ENCODE measurements at places on chromosomes 16 and 17. TPM values are rescaled to one million over a fixed set of nuclear protein-coding genes. Genes with fewer than 3 reads are reported as not detected.
A peak's percentile ranks its signal among the peaks of the same experiment; 100 is the strongest.

DNA sequence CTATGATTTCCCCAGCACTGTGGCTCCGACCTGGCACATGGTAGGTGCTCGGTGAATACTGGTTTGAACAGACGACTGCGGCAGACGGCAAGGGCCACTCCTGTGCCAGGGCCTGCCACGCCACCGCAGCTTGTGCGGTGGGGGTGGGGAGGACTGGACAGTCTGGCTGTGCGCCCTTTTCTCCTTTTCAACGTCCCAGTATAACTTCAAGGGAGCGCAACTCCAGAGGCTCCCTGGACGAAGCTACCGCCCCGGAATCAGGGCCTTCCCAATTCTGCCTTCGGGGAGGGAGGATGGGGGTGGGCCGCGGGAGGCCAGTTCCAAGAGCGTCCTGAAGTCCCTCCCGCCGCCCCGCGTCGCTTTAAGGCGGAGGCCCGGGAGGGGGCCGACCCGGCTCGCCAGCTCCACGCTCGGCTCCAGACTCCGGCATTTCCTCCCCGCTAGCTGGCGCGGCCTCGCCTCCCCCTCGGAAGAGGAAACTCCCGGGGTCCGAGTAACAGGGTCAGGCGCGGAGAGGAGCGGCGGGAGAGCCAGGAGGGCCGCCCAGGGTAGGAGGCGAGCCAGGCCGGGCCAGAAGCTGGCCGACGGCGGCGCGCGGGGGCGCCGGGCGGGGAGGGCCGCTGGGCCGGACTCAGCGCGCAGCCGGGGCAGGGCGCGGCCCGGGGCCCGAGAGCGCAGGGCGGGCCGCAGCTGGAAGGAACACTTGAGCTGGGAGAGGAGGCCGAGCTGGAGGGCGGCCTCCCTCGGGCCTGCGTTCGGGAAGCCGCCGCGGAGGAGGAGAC lies at the start of gene ITPRIPL2:
ITPRIPL2 (plus strand) TSS at position 388 of the 782 bp plus-strand sequence. CDS start 498 bp downstream, outside the sequence.
- DNase-seq: peak; percentile 91

The SLC4A1 gene
- 47.6 TPM for total RNA-seq

DNA sequence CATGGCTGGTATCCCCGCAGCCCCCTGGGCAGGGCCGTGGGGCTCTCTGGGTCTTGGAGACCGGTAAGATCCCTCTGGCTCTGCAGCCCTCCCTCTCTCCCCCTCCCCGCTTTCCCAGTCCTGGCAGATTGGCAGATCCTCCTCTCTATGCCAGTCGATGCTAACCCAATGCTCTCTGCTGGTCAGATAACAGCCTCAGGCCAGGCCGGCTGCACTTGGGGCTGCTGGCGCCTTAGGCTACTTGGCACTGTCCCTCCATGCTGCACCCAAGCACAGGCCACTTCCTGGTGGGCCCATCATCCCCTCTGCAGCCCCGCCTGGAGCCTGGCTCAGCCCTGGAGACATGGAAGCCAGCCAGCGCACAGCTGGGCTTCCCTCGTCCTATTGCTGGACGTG lies 81.7 kb downstream of the RTN4RL1 start:
- no peak for DNase-seq

- no peak for DNase-seq
These were observed 1.8 kb downstream of the CACNG3 start for GRCh38 chr16:24257958-24258357.

DNA sequence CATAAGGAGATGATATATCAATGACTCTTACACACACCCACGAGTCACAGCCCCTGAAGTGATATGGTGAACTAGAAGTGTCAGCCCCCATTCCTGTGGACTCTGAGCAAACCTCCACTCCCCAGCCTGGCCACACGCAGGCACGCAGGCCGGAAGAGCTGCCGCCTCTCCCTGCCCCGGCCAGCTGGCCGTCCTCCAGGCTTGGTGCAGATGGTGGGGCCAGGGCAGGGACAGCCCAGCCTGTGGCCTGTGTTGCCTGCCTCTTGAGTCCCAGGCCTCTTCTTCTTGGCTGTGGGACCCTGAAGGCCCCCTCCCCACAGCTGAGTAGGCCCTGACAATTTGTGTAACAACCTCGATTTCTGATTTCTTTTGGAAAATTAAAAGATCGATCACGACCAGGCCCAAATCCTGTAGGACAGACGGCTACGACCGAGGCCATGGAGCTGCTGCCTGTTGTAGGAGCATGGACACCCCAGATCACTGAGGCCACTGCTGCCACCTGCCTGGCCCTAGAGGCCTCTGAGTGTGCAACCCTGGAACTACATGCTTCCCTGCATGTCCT lies 10.0 kb upstream of the MPRIP start:
- no peak for DNase-seq

The HBA2 gene
- total RNA-seq: 11,939 TPM

The C1QTNF1 gene
- total RNA-seq: 22.6 TPM

GRCh38 chr17:28983286-28984230 lies 22.3 kb downstream of the SEZ6 start:
- no peak for DNase-seq

DNA sequence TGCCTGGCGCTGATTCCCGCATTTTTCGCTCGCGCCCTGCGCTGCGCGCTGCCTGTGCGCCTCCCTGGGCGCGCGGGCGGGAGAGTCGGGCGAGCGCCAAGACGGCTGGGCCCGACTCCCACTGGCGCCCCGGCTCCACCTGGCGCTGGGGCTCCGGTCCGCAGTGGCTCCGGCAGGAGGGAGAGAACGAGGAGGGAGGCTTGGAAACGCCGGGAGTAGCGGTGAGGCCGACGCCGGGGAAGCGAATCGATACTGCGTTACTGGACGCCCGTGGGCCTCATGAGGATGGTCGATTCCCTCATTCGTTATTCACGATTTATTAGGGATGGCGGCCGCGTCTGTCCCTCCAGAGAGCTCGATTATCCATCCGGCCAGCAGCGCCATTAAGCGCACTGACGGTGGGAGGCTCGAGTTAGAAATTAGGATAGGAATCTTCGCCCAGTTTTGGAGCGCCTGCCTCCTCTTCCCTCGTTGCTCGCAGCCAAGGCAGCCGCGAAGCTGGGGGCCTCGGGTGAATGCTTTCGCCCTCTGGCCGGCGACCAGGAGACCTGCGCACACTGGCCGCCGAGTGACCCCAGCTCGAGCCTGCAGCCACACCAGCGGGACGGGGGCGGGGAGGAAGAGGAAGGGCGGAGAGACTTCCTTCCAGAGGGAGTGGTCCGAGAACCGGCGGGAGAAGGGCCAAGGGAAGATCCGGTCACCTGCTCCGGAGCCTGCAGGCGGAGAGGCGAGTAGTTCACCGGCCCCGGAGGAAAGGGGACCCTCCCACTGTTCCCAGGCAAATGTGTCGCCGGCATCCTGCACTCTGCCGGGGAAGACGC lies 1.3 kb upstream of the PCGF2 start:
- peak; percentile 92 for DNase-seq

- DNase-seq: no peak
These were observed 122.8 kb downstream of the SMG6 start for GRCh38 chr17:2180768-2181167.

DNA sequence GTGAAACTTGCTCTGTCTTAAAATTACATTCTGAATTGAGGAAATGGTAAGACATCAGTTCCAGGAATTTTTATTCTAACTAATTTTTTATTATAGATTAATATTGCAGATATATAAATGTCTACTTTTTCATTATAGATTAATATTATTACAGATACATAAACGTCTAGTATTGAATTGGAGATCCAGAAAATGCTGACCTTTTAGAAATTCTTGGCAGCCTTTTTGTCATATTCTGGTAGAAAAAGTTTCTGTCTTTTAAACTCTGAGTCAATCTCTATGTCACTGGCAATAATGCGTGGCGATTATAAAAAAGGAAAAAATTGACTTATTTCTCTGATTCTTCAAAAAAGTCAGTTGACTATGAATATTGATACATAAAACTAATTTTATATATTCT lies 8.7 kb downstream of the ERCC4 start:
- DNase-seq: no peak

DNA sequence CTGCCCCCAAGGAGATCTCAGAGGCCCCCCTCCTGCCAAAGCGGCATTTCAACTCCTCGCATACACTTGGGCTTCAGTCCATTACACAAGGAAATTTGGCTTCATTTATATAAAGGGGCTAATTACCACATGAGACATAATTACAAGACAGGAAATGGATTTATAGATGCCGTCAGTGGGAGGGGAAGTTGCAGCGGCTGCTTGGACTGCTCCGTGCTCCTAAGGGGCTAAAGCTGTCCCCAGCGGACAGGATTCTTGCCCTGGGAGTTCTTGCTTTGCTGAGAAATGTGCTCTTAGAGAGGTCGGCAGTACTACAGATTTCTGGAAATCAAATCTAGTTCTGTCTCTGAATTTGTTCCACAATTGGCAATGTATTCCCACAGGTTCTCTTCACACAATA lies 57.2 kb upstream of the NLK start:
- DNase-seq: no peak

GRCh38 chr16:25064937-25065336 lies 46.6 kb upstream of the LCMT1 start:
- peak; percentile 65 for DNase-seq

- peak; percentile 74 for DNase-seq
These were observed 4.2 kb downstream of the NR1D1 start for GRCh38 chr17:40095944-40096791.

The NHERF2 gene
- total RNA-seq: 107 TPM

The UNC13D gene
- total RNA-seq: 30.9 TPM

DNA sequence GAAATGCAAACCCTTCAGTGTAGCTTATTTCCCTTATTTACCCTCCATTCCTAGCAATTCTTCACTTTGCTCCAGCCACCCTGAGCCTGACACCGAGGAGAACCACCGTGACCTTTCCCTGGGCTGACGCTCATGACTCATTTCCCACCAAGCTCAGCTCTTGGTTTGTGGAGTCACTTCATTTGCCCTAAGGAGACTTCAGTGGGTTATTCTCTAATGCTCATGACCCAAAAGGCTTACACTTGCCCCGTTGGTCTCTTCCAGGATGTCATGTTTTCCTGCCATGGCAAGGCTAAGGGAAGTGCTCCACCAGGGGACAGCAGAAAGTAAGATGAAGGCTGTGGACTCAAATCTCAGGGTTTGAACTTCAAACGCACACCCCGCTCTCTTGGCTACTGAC lies 161.0 kb downstream of the CBLN1 start:
- no peak for DNase-seq

The PSMB3 gene
- 84.8 TPM for total RNA-seq

The ABCC11 gene
- not detected for total RNA-seq

- no peak for DNase-seq
These were observed 7.3 kb downstream of the BRIP1 start for GRCh38 chr17:61856035-61856434.

DNA sequence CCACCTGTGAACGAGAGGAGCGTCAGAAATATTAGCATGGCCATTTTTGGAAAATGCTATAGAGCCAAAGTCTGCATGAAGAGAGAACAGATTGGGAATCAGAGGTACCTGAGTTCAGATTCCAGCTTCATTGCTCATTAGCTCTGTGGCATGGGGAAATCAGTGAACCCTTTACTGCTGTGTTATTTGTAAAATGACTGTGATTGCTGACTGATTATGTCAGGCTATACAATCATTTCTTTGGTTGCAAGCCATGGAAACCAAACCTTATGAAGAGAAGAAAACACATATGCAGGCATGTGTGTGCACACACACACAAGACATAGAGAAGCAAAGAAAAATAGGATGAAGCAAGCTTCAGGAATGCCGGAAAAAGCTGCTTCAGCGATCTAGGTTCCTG lies 101.4 kb upstream of the HSBP1 start:
- DNase-seq: no peak

The SYNGR2 gene
- 73.6 TPM for total RNA-seq

The CYGB gene
- 57.7 TPM for total RNA-seq

- DNase-seq: no peak
These were observed 95.9 kb downstream of the ABCC1 start for GRCh38 chr16:16045296-16045695.

The TPSD1 gene
- total RNA-seq: 0.27 TPM

The SERPINF2 gene
- total RNA-seq: 3.2 TPM

DNA sequence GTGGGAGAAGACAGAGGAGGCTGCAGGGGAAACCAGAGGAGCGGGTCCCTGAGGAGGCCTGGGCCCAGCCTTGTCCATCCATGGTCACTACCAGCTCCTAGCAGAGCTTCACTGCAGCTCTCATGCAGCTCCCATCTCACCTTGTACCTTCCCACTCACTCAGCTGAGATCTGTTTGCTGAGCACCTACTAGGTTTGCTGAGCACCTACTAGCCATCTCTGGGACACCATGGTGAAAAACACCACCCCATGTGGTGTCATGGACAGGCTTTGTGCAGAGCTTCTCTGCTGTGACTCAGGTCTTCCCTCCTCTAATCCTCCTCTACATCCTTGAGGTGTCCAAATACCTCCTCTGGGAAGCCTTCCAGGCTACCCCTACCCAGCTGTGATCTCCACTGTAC lies 58.6 kb downstream of the ENGASE start:
- DNase-seq: no peak

The TLCD2 gene
- 13.6 TPM for total RNA-seq

- no peak for DNase-seq
These were observed 12.3 kb downstream of the CDH1 start for GRCh38 chr16:68749432-68749831.

GRCh38 chr17:6548034-6548433 lies 8.3 kb downstream of the PITPNM3 start:
- DNase-seq: no peak

GRCh38 chr17:69284646-69285045 lies 42.3 kb downstream of the ABCA5 start:
- no peak for DNase-seq

DNA sequence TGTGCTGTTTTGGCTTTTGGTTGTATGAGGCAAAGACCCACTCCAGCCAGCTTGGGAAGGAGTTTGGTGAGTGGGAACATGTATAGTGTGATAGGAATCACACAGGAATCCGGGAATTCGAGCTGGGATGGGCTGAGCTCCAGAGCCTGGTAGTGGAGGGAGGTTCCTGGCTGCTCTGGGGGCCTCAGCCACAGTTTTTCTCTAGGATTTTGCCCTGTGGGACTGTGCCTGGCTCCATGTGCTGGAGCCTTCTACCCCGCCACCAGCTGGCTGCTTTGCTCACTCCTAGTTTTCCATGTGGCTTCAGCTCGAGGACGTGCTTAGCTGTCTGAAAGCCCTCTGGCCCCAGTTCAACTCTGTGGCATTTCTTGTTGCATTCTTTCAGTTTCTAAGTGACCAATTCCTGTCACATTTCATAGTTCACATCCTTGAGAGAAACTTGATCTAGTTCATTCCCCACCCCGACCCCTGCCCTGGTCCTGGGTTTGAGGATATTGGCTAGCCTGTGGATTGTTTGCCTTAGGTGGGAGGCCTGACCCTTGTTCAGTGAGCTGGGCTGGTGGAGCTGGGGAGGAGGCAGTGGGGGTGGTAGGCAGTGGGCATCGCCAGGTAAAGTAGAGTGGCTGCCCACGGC lies 5.0 kb downstream of the SEC14L1 start:
- peak; percentile 79 for DNase-seq

- DNase-seq: no peak
These were observed 1.6 kb upstream of the ZFHX3 start for GRCh38 chr16:73049511-73049910.

DNA sequence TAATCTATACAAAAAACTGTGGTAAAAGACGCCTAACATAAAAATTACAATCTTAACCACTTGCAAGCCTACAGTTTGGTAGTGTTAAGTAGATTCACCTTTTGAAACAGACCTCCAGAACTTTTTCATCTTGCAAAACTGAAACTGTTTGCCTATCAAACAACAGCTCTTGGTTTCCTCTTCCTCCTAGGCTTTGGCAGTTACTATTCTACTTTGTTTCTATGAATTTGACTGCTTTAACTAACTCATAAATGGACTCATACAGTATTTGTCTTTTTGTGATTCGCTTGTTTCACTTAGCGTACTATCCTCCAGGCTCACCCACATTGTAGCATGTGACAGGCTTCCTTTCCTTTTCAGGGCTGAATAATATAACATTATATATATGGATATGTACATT lies 97.0 kb downstream of the PRKCA start:
- no peak for DNase-seq

The DOC2B gene
- 27.2 TPM for total RNA-seq

- DNase-seq: no peak
These were observed 1.2 kb downstream of the WNT3 start for GRCh38 chr17:46817151-46817900.
